ENCODE measurements at places on chromosomes 12 and 14.

- no peak for DNase-seq
These were observed 59.6 kb downstream of the DACT1 start for GRCh38 chr14:58697266-58697929.

DNA sequence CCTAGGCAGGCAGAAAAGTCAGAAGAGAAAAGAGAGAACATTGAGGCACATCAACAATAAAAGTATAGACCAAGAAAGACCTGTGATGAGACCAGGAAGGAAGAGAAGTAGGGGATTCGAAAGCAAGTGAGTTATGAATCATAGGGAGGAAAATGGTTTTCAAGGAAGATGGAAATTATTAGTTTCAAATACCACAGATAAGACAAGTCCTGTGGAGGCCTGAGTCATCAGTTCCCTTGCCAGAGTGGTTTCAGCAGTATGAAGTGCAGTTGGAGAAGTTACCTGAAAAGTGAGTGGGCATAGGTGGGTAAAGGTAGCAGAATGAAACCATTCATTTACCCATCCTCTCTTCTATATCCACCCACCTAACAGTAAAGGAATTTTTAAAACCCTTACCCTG is 25.2 kb upstream of the TSPAN8 start:
- no peak for DNase-seq

- no peak for DNase-seq
These were observed at the start of gene INHBC for GRCh38 chr12:57434517-57435223. Gene INHBC (plus strand): TSS chr12:57434784. CDS start chr12:57434887, 103 bp downstream.

- DNase-seq, result no peak
These were observed 36.3 kb downstream of the RIN3 start for GRCh38 chr14:92549859-92550230.

GRCh38 chr12:15782667-15783066 is 6.5 kb downstream of the EPS8 start:
- no peak for DNase-seq

DNA sequence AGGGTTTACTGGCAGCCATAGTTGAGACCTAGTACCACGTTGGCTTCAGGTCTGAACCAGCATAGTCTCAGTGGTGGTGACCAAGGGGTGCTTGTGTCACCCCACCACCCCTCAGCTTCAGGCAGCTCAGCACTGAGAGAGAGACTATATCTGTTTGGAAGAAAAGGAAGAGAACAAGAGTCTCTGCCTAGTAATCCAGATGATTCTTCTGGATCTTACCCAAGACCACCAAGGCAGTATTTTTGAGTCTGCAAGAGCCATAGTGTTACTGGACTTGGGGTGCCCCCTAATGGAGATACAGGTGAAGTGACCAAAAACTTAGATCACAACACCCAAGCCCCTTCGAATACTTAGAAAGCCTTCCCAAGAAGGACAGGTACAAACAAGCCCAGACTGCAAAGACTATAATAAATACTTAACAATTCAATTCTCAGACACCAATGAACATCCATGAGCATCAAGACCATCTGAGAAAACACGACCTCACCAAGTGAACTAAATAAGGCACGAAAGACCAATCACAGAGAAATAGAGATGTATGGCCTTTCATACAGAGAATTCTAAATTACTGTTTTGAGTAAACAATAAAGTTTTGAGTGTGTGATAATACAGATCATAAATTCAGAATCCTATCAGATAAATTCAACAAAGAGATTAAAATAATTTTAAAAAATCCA is 107.0 kb downstream of the HELB start:
- DNase-seq, result peak; percentile 58

GRCh38 chr12:111638556-111638955 is 39.4 kb upstream of the ATXN2 start:
- DNase-seq, result no peak

- DNase-seq, result no peak
These were observed 232.8 kb downstream of the TMTC2 start for GRCh38 chr12:82919388-82920054.

- no peak for DNase-seq
These were observed 21.3 kb downstream of the CRADD start for GRCh38 chr12:93698307-93699092.

DNA sequence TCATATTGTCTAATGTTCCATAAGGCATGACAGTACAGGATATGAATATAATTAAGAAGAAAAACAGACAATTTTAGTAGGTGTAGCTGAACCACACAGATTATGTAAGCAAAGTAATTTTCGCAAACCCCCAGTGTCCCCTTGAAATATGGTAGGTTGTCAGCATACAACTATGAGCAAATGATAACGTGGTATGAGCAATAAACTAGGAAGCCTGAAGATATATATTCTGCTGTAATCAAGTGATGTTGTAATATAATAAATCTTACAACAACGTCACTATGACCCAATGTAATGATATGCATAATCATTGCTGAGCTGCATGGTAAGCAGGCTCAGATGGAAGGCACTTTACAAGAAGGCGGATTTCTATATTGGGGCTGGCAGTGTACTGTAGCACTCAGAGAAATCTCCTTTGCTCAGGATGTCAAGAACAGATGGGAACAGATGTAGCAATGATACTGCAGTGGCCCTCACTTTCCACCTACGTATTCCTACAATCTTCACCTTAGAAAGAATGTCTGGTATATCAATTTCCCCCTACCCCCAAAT is 47.8 kb upstream of the MYF6 start:
- no peak for DNase-seq

GRCh38 chr12:92899386-92900001 is 29.6 kb downstream of the EEA1 start:
- DNase-seq, result no peak

- DNase-seq, result no peak
These were observed 21.9 kb downstream of the ANKLE2 start for GRCh38 chr12:132739600-132740312.

- DNase-seq, result no peak
These were observed 21.8 kb downstream of the ENTPD5 start for GRCh38 chr14:73997108-73997943.

DNA sequence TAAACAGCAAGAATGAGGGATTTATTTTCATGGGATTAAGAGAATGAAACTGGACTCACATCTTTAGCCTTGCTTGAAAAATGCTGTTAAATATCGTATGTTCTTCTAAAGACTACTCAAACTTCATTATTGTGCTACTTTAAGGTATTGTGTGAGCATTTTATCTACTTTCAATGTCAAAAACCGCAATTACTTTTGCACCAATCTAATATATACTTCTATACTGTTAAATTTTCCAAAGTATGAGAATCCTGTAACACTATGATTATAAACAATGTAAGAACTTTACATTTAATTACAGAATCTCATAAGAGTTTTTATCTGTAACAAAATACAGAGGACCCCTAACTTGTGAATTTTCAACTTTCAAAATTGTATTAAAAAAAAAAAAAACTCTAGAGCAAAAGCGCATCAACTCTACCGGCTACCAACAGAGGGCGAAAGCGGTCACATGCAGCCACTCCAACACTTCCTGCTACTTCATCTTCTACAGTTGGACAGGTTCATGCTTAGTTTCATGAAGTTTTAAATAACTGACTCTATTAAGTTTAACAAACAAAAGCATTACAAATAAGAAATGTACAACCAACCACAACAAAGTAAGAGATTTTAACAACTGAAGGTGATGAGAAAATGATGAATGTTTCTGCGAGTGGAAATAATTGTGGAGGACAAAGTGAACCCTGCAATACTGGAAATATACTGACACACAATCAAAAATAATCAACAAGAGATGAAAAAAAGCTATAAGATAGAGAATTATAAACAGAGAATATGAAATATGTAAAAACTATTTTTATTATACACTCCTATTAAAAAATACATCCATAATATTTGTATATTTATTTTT is 210.9 kb downstream of the MED13L start:
- peak; percentile 54 for DNase-seq

DNA sequence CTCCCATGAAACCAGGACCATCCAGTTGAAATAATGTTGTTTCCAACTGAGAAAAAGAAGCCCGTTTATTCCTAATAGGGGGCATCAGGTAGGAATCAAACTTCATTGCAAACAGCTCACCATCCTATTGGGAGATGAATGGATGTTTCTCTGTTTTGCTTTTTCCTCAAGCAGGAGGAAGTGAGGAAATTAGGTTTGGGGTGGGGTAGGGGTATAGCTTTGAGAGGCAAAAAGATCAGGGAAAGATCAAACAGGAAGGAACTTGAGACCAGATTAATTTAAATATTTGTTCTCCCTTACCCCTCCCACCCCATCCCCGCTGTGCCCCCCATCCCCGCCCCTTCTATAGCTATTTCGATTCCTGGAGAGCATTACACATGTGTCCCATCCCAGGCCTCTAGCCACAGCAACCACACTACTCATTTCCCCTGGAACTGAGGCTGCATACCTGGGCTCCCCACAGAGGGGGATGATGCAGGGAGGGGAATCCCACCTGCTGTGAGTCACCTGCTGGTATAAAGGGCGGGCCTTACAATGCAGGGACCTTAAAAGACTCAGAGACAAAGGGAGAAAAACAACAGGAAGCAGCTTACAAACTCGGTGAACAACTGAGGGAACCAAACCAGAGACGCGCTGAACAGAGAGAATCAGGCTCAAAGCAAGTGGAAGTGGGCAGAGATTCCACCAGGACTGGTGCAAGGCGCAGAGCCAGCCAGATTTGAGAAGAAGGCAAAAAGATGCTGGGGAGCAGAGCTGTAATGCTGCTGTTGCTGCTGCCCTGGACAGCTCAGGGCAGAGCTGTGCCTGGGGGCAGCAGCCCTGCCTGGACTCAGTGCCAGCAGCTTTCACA is at the start of gene IL23A:
TSS of gene IL23A (plus strand) at position 577 of the 850 bp plus-strand sequence. CDS start at position 738, 161 bp downstream.
- DNase-seq, result peak; percentile 81

DNA sequence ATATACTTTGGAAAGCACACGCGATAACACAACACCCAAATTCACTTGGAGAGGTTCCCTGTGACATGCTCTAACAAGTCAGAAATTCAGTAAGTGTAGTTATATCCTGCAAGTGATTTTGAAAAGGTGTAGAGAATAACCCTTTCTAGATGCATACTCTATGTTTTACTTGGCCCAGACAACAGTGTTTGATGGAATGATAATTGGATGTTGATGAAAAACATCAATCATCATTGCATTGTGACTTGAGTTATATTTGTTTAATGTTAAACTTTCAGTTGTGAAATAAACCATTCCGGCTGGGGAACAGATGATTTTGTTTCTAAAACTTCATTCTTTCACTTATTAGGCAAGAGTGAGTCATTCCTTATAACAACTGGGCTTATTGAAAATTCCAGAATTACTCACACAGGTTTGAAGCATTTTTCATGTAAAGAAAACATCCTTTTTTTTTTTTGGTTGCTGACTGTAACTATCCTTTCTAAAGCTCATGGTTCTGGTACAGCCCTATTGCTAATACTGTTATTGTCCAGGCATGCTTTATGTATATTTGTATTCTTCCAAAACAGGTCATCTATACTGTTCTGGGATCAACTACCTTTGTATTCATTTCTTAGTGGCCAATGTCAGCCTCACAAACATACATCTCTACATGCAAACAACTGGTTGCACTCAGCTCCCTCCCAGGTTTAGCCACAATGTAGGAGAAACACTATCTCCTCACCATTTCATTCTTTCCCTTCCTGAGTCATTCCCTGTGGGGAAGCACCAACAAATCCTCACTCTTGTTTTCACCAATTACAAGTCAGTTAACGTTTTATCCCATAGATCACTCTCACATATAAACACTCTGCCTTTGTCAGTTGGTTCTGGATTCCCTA is 121.2 kb upstream of the LRIG3 start:
- DNase-seq, result no peak

- no peak for DNase-seq
These were observed 11.4 kb upstream of the SOS2 start for GRCh38 chr14:50242566-50243310.

- DNase-seq, result no peak
These were observed 172.3 kb downstream of the NDUFA12 start for GRCh38 chr12:94831081-94831751.

GRCh38 chr14:96170961-96171592 is 33.6 kb upstream of the BDKRB2 start:
- DNase-seq, result no peak

GRCh38 chr14:44759277-44759676 is 202.5 kb downstream of the KLHL28 start:
- DNase-seq, result no peak
